ENCODE measurements at places on chromosomes 2 and 18.

DNA sequence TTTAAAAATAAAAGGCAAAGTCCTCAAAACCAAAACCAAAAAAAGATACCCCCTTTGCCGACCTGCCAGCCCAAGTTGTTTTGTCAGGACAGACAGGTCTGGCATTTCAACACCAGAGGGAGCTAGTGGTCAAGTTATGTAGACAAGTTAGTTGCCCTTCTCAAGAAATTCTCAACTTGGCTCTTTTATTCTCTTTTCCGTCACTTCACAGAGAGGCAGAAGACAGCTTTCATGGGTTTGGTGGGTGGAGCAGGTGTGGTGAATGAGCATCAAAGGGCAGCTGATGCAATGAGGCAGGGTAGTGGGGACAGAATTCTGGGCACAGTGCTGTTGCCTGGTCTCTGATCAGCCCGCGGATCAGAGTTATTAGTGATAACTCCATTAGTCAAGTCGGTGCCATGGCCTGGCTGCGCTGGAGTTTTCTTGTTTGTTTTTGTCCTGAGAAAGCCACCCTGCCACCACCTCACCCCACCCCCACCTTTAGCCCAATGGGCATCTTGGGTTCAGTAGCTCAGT is 303.7 kb upstream of the EPAS1 start:
- DNase-seq = peak; percentile 60

DNA sequence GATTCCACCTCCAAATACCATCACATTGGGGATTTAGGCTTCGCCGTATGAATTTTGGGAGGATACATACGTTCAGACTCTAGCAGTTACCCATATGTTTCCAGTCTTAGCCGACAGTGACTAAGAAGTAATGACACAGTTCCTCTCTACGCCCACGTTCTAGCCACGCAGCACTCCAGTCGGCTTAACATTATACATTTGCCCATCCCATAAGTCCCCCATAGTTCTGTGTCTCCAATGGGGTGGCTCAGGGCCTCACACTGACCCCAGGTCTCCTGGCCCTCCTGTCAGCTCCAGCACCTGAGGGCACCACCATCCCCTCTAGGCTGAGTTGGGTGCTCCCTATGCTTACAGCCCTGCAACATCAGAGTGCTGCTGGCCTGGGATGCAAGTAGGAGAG is 18.4 kb upstream of the CNDP2 start:
- DNase-seq = no peak

GRCh38 chr2:238811759-238812158 is 36.1 kb upstream of the TWIST2 start:
- DNase-seq = no peak

DNA sequence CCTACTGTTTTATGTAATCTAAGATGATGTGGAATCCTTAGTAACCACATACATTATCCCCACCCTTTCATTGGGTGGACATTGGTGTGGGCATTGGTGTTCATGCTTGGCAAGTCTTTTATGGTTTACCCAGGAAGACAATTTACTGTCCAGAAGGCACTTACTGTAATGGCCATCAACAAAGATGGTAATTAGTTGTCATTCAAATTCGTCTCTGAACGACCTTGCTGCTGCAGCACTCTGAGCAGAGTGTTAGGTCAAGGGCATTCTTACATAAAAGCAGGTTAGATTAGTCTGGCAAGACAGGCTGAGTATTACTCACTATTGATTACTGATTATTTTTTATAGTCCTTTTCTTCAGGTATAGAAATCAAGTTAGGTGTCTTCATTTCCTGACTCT is 447.9 kb downstream of the XIRP2 start:
- no peak for DNase-seq

DNA sequence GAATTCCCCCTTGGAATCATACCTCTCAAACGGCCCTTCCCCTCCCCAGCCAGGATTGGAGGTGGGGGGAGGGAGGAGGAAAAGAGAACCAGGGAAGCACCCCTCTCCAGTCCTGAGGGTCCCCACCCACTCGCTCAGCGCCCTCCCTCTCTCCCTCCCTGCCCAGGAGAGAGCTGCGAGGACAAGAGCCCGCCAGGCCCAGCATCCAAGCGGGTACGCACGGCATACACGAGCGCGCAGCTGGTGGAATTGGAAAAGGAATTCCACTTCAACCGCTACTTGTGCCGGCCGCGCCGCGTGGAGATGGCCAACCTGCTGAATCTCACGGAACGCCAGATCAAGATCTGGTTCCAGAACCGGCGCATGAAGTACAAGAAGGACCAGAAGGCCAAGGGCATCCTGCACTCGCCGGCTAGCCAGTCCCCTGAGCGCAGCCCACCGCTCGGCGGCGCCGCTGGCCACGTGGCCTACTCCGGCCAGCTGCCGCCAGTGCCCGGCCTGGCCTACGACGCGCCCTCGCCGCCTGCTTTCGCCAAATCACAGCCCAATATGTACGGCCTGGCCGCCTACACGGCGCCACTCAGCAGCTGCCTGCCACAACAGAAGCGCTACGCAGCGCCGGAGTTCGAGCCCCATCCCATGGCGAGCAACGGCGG is 14.4 kb downstream of the HOXD3 start:
- no peak for DNase-seq

- no peak for DNase-seq
Observed at GRCh38 chr18:58057291-58057965, 13.4 kb downstream of the NEDD4L start.

- DNase-seq = no peak
Observed at GRCh38 chr2:231905026-231905425, 21.2 kb downstream of the NPPC start.

DNA sequence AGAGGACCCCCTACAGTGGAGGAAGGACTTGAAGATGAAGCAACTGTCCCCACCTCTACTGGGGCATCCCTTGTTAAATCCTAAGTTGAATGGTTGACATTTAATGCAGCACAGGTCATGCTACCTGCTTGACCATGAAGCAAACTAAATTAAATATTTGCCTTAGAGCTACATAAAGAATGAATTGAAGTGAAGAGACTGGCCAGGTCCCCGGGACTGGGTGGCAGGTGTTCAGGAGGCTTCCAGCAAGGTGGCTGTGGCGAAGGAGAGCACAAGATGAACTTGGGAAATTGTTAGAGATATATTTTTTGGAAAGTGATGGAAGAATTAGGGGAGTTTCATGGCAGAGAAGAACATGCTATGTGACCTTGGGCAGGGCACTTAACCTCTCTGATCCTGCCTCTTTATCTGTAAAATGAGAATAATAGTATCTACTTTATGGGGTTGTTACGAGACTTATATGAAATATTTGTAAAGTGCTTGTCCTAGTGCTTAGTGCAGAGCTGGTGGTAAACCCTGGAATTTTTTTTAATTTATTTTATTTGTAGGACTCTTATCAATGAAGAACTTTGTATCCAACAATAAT is 37.3 kb downstream of the EFR3B start:
- DNase-seq = no peak

DNA sequence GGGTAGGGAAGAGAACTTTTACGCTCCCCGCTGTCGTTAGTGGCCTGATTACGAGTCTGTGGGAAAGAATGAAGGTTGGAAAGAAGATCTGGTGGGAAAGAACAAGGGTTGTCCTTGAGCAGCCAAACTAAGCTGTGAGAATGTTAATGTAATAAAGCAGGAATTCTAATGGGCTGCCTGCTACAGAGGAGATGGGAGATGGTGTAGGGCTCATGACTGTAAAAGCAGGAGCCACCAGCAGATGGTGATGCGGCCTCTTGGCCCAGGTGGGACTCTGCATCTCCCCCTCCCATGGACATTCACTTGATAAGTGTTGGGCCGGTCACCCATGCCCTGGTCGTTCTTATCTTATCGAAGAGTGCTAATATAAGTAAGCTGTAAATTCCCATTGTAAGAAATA is 150.0 kb downstream of the NEDD4L start:
- no peak for DNase-seq

GRCh38 chr2:64214281-64215115 is 70.3 kb upstream of the PELI1 start:
- DNase-seq = peak; percentile 80

GRCh38 chr2:705971-706511 is 28.8 kb upstream of the TMEM18 start:
- no peak for DNase-seq

GRCh38 chr18:24293254-24293653 is 104.4 kb downstream of the OSBPL1A start:
- DNase-seq = no peak

GRCh38 chr2:42614838-42615237 is 46.4 kb downstream of the MTA3 start:
- DNase-seq = no peak

- no peak for DNase-seq
Observed at GRCh38 chr2:226059961-226060627, 660.6 kb downstream of the NYAP2 start.

DNA sequence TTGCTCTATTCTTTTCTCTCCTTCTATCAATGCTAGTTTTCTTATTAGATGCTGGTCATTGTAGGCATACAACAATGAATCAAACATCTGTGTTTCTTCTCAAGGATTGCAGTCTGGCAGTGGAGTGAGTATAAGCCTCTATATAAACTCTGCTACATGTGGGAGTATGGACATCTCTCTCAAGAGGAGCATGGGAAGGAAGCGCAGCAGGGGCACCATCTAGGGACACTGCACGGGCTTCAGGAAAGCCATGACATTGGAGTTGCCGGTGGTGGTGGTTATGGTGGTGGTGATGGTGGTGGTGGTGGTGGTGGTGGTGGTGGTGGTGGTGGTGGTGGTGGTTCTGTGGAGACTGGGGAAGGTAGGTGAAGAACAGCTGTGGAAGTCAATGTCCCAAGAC is 462.6 kb downstream of the RNF144A start:
- no peak for DNase-seq

- DNase-seq = no peak
Observed at GRCh38 chr2:239241431-239241960, 159.3 kb downstream of the HDAC4 start.

GRCh38 chr2:222944552-222944951 is 83.7 kb downstream of the ACSL3 start:
- no peak for DNase-seq

- DNase-seq = no peak
Observed at GRCh38 chr18:13026583-13027270, 35.6 kb downstream of the CEP192 start.

DNA sequence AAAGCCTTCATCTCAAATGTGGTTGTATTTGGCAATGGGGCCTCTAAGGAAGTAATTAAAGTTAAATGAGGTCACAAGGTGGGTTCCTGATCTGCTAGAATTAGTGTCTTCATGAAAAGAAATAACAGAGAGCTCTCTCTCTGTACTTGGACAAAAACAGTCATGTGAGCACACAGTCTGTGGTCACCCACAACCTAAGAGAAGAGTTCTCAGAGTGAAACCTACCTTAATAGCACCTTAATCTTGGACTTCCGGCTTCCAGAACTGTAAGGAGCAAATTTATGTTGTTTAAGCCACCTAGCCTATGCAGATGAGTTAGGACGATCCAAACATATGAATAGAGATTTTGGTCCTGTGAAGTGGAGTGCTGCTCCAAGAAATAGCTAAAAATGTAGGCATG is 758.9 kb downstream of the LRRTM4 start:
- no peak for DNase-seq

DNA sequence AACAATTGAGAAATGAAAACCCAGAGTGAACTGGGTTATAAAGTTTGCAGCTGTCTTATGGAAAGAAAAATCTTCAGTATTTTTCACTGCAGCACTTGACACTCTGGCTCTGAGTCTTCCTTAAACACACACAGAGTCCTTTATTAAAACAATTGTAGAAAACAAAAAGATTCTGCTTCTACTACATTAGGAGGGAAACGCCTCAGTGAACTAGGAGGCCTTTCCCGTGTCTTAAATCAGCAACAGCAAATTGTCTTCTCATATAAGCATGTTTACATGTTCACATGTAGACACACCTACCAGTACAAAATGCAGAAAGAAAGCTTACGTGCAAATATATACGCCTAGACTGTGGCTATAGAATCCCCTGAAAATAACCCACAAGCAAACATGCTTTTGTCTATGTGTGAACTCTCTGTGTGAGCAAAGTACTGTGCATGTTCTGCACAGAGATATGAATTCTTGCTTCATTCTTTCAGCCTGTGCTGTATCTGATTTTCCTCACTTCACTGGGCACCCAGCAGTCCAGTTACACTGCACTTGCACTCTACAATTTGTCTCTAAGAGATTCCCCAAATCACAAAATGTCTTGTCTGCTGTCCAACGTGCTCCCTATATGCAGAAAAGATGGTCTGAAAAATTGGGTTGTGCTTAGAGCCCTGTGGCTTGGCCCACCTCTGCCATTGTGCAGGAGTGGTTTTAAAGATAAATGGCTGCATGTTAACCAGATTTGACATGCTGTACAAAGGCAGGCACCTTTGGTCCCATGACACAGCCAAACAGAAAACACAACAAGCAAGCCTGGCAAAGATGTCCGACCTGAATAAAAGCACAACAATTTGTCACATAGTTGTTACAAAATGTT is 24.5 kb downstream of the ZEB2 start:
- DNase-seq = no peak

GRCh38 chr2:69791045-69791444 is 38.4 kb upstream of the GMCL1 start:
- DNase-seq = no peak

GRCh38 chr2:234494361-234495250 is 2.3 kb downstream of the ARL4C start:
- DNase-seq = peak; percentile 52

- DNase-seq = no peak
Observed at GRCh38 chr2:23760736-23761135, 166.2 kb downstream of the ATAD2B start.

DNA sequence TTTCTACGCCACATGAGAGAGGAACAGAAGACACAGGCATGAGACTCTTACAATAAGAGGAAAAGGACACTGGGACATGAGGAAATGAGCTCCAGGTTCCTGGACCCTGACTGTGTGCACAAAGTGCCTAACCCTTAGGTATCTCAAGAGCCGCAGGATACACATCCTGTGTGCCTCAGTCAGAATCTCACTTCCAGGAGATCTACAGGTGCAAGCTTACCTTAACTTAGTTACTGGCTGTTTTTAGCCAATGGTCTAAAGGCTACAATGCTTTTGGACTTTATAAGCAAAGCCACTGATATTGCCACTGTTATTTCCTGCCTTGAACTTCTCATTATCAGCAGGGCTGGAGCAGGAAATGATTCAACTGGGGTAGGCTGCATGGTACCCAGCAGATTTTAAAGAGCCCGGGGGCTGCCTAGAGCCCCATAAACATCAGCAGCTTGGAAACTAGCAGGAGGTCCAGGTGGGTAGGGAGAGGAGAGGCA is 254.4 kb downstream of the ZNF521 start:
- DNase-seq = no peak

GRCh38 chr18:63192885-63193349 is 126.7 kb downstream of the BCL2 start:
- peak; percentile 50 for DNase-seq

Measured in CD4-positive, alpha-beta T cell treated with Interleukin-4 for 1 hour (primary cell).